ENCODE measurements at places on chromosomes 1 and 21.

GRCh38 chr1:52927212-52928014 lies at the start of gene SCP2:
SCP2 (plus strand) TSS chr1:52927276; CDS start chr1:52927397, 121 bp downstream.
- peak; percentile 82 for DNase-seq

DNA sequence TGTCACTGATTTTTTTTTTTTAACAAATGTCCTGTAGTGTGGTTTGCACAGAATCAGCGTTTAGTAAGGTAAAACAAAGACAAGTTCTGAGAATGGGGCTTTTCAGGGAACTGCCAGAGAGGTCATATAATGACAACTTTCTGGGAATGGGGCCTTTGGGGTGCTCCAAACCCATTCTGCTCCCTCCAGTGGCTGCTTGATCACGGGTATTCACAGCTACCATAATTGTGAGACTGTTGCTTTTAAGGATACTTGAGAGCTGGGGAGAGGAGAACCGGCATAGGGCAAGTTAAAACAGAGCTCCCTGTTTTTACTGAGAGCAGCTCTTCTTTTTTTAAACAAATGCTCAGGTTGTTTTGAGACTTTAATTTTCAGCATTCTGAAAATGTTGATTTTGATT lies 48.2 kb downstream of the CYP2J2 start:
- no peak for DNase-seq

GRCh38 chr1:58796416-58796815 lies 12.6 kb upstream of the JUN start:
- DNase-seq, result no peak

- DNase-seq, result no peak
These were observed 260.1 kb upstream of the TMPRSS15 start for GRCh38 chr21:18663663-18664062.

DNA sequence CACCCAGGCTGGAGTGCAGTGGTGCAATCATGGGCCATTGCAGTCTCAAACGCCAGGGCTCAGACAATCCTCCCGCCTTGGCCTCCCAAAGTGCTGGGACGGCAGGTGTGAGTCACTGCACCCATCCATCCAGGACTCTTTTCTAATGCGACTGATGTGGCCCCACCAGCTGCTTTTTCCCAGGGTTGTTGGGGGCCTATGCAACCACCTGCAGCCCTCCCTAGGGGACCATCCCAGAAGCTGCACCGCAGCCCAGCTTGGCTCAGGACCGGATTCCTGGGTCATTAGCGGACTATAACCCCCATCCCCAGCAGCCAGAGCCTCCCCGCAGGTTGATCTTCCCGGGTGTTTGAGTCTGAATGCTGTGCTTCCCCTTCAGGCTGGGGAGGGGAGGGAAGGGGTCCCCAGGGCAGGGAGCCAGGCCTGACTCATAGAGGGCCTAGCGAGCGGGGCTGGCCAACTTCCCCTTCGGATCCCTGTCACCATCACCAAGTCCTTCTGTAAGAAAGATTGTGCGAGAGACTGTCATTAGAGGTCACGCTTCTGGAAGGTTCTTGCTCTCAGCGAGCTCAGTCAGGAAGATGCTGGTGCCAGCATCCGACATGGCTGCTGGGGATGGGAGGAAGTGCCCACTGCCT lies 108.7 kb upstream of the ACTRT2 start:
- no peak for DNase-seq

DNA sequence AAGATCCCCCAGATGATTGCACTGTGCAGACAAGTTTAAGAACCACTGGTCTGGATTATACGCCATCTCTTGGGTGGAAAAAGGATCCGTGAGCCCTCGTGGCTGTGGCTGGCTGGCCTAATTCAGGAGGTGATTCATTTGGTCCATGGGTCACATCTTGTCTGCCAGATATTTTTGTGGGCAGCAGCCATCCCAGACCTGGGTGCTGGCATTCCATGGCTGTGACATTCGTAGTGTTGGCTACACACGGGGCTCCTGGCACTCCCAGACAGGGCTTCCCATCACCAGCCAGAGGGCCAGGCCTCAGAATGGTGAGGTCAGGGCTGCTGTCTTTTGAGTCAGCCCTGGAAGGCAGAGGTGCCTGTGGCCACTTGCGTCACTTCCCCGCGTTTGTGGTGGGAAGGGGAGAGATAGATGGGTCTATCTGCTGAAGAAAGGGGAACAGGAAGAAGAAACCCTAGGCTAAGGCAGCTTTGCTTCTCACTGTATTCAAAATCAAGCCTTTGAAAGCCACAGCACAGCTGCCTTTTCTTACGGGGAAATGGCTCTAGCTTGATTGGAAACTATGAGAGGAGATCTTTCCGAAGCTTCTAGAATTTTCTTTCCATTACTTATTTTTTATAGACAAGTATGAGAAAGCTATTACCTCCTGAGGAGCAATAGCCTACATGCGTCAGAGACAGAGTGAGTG lies 32.4 kb downstream of the EIF2D start:
- no peak for DNase-seq

- no peak for DNase-seq
These were observed 445.9 kb downstream of the SETD4 start for GRCh38 chr21:35614396-35614921.

GRCh38 chr1:160429125-160429561 lies 28.8 kb downstream of the VANGL2 start:
- no peak for DNase-seq

GRCh38 chr1:6285336-6285735 lies 24.4 kb upstream of the GPR153 start:
- no peak for DNase-seq

DNA sequence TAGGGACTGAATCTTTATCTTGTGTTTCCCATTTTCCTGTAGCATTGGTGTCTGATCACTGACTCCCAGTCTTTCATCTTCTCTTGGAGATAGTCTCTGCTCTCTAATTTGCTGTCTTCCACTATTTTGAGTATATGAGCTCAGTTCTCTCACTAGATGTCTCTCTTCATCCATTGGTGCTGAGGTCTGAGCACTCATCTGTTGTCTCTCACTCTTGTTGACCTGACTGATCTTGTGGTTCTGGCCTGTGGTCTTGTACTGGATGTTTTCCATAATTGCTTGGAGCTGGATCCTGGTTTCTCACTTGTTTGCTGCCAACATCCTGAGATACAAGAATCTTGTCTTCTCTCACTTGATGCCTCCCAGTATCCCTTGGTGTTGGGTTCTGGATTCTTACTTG lies 25.1 kb upstream of the S100A11 start:
- DNase-seq, result no peak

GRCh38 chr1:112296908-112297307 lies 99.1 kb upstream of the CTTNBP2NL start:
- no peak for DNase-seq
